ENCODE measurements at places on chromosomes 3 and 15.

DNA sequence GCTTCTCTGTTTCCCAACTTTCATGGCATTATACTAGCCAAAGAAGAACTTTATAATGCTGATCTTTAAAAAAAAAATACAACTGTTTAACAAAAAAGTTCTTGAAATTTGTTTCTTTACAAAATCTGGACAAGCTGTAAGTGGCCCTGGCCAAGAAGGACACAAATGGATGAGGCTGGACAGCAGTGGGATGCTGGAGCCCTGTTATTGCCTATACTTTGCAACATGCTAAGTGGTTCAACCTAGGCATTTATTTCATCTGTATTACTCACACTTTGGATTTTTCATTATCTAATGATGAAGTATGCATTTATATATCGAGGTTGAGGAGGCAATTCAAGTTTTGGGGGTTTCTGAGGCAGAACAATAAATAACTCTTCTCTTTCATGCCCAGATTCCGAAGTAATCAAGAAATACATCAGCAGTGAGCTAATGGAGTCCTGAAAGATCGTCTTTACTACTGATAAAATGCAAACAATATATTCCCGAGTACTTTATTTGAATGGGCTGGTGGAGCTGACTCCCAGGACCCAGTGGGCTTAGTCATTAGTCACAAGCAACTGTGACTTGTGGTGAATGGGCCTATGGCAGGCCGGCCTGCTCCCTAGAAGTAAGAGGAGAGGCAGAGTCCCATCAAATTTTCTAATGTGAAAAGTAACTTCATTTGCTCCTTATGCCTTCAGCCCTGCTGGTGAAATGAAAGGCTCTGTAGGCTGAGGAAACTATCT lies 177.3 kb upstream of the DPH6 start:
- no peak for DNase-seq

DNA sequence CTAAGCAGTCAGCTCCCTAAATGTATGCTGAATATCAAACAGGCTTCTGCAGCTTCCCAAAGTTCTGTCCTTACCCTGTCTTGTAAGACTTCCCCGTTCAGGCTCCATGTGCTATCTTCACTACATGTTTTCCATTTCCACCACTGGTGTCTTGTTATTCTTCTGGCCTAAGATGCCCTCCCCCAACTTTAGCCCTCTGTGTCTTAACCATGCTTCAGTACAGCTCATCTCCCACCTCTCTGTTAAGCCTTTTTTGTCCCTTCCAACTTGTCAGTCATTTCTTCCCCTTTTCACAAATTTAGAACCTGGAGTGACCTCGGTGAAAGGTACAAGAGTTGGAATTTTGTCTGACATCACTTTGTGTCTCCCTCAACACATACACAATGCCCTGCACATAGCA lies 151.7 kb upstream of the TBL1XR1 start:
- no peak for DNase-seq

DNA sequence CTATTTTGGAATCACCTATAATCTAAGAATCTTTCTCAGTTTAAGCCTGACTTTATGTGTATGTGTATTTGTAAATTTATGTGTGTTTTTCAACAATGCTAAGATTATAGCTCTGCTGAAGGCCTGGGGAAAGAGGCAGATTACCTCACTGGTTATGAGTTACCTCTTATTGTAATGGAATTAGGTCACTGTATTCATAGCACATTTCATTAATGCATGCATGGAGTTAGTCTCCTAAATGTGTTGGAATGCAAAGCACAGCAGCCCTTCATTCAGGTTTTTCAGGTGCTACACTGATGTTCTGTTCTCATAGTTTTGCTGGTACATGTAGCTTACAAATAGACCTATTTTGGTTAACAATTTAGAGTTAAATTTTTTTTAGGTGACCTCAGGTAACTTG lies 9.5 kb downstream of the GPR87 start:
- DNase-seq = no peak

DNA sequence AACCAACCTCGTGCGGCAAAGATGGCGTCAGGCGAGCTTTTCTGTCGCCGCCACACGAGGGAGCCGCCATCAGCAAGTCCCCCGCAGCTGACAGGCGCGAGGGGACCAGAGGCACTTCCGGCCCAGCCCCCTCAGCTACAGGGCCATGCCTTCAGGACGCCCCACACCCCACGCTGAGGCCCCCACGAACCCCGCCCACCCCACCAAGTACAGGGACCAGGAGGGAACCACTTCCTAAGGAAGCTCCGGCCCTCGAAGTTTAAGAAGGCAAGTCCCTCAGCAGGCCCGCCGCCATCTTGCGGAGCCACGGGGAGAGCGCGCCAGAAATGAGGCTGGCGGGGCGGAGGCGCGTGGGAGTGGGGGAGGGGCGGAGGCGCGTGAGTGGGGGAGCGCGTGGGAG lies 790 bp downstream of the DAZL start:
- no peak for DNase-seq

DNA sequence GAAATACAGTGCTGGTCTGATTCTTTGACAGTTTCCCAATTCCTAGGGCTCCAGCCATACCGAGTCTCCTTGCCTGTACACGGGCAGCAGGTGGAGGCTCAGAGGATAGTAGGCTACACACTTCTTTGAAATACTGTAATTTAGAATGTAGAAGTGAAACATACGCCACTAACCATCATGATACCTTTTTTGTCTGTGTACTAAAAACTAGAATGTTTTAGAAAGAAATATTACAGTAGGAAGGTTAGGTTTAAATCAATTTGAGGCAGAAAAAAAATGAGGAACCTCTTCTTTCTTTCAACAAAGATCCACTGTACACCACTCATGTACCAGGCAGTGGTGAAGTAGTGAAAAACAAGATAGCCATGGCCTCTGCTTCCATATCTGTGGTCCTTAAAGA lies 354.7 kb downstream of the MCTP2 start:
- no peak for DNase-seq

- DNase-seq = no peak
These were observed 543.3 kb upstream of the UBE2E2 start for GRCh38 chr3:22659651-22660475.

- no peak for DNase-seq
These were observed 101.5 kb downstream of the SHQ1 start for GRCh38 chr3:72746430-72747411.

DNA sequence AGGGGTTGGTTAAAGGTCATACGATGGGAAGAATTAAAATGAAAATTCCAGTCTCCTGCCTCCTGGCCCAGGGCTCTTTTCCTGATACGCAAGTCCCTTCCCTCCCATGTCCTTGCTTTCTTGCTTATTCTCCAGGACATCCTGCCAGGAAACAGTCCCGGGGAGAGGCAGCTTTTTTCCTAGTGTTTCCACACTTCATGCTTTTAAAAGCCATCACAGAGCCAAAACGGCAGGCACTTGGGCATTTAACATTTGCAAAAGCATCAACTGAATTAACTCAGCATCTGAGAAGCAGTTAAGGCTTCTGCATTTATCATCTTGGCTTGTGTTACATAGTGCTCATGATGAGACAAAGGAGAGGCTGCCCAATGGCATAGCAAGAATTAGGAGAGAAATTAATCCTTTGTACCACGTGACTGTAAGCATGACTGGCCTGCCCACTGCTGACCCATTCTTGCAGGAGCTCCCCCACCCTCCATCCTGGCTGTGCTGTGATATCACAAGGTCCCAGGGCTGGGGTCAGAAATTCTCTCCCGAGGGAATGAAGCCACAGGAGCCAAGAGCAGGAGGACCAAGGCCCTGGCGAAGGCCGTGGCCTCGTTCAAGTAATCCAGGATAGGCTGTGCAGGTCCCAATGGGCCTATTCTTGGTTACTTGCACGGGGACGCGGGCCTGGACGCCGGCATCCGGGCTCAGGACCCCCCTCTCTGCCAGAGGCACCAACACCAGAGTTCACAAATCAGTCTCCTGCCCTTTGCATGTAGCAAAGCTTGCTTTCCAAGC lies 21.6 kb upstream of the VILL start:
- DNase-seq = no peak

GRCh38 chr3:58422756-58423325 lies 10.8 kb downstream of the PDHB start:
- DNase-seq = no peak

GRCh38 chr3:185744997-185745843 lies 79.6 kb downstream of the IGF2BP2 start:
- DNase-seq = no peak

DNA sequence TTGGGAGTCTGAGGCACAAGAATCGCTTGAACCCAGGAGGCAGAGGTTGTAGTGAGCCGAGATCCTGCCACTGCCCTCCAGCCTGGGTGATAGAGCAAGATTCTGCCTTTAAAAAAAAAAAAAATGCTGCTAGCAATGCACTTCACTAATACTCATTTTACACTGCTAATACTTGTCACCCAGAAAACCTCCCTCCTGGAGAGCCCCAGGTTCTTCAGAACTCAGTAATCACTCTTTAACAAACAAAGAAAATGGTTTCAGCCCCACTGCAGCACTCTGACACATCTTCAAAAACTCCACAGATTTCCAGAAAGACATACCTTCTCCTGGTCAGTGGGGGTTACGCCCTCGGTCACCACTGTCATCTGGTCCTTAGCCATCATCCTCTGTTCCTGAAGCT lies 366.7 kb downstream of the SHQ1 start:
- DNase-seq = no peak

DNA sequence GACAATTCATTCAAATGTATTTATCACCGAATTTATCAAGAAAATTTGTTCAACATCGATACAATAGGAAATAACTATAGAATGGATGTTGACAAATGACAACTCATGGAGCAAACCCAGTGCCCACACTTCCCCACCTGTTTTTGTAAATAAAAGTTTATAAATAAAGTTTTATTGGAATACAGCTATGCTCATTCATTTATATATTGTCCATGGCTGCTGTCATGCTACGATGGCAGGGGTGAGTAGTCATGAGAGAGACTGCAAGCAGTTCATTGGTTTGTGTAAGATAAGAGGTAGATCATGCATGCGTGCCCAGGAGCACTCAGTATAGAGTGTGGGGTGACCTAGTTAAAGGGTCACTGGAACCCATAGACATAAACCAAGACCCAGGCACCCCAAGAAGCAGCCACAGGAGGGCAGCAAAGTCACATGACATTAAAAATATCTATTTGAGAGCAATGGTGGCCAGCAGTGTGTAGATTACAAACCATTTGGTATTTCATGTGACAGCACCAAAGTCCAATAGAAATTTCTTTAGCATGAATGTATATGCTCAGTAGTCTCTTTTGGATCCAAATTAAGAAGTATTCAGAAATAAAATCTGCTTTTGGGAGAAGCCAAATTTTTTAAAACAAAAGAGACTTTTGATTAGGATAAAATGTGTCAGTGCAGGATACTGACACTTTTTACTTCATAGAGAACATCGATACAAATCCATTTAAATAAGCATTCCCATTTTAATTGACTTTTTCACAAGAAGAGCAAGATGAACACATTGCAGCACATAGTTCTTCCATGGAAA lies 794.8 kb downstream of the MCTP2 start:
- no peak for DNase-seq

- no peak for DNase-seq
These were observed 10.2 kb downstream of the IGDCC4 start for GRCh38 chr15:65412556-65412955.

GRCh38 chr3:130644628-130645253 lies 101.9 kb downstream of the PIK3R4 start:
- no peak for DNase-seq

DNA sequence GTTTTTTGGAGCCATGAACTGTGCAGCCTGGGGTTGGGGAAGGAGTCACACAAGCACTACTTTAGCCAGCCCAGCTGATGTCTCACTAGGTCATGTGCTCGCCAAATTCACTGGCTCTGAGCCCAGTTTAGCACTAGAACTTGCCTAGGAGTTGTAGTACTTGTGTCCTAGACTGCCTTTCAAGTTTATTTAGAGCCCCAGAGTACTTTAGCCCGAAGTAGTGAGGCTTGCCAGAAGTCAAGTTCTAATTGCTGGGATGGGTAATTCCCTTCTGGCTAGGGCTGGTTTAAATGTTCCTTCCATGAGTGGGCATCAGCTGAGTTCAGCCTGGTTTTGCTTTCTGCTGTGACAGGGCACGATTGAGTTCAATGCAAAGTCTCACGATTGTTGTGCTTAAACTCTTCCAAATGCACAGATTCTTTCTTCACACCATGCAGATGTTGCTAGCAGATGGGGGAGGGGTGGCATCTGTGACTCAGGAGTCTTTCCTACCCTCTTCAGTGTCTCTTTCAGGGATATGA lies 228.2 kb upstream of the ZPLD1 start:
- no peak for DNase-seq

DNA sequence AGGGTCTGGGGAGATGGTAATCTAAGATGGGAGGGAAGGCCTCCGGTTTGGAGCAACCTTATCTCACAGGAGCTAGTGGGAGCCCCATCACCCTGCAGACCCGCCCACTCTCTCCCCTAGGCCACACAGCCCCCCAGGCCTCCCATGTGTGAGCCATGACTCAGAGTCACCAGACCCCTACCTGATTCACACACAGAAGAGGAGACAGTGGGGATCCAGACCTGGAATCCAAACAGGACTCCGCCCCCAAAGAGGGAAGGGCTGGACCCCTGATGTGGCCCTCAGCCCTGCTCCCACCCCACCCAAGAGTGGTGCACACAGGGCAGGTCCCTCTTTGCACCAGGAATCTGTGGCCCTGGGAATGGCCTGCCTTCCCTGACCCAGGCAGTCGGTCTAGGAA lies 97.4 kb downstream of the ADCY5 start:
- DNase-seq = no peak

GRCh38 chr15:85125056-85125661 lies 143.5 kb downstream of the PDE8A start:
- DNase-seq = no peak

- no peak for DNase-seq
These were observed 76.5 kb downstream of the CD200R1L start for GRCh38 chr3:112770032-112770626.

GRCh38 chr3:81823882-81824395 lies 62.5 kb upstream of the GBE1 start:
- DNase-seq = peak; percentile 8

DNA sequence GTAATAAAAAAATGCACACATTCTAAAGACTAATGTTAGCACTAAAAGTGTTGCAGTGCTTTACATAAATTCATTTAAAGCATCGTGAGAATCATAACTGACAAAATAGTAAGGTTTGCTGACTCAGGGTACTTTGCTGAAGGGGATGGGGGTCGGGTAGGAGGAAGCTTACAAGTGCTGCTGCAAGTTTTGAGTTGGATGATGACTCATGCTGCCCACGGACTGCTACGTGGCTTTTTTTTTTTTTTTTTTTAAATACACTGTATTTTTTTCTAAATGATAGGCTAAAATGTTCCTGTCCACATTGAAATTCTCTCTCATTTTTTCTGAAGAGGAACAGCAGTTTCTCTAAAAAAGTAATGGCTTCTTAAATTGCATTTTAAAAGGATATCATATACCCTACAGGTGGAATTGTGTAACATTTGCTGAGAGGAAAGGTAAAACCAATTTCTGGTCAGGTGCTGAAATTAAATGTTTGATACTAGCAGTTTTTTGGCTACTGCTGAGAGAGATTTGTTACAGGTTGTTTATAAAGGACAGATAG lies 2.2 kb downstream of the MAPK6 start:
- no peak for DNase-seq
